T-helper 2 cell treated with Interferon-gamma antibody and Interleukin-4, amounts not matched to agents 5 μg/mL and 100 μg/mL, for 36 hours (primary cell): ENCODE measurements at places on chromosomes 6 and 20.
A peak's percentile ranks its signal among the peaks of the same experiment; 100 is the strongest.

DNA sequence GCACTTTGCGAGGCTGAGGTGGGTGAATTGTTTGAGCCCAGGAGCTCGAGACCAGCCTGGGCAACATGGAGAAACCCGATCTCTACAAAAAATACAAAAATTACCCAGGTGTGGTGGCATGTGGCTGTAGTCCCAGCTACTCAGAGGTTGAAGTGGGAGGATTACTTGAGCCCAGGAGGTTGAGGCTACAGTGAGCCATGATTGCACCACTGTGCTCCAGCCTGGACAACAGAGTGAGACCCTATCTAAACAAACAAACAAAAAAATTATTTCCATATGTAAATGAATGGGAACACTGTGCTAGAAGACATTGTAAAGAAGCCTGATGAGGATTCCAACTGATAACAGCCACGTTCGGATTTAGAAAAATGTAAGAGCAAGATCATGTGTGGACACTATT lies 154.2 kb downstream of the ZFP64 start:
- no peak for DNase-seq

DNA sequence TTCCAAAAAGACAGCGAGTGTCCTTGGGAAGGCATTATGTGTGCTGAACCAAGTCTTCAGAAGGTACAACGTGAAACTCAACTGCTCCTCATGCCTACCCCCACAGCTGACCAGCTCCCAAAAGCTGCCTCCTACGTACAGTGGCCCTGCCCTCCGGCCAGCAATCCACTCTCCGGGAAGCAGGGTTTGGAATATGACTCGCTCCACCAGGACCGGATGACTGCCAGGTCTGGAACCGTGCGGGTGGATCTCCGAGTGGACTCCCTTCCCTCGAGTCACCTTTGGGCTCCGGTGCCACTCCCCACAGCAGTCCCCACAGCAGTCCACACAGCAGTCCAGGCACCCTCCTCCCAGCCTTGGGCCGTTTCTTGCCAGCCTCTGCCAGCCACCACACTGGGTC lies 4.3 kb downstream of the ZBTB46 start:
- DNase-seq: no peak

GRCh38 chr20:57808264-57809070 lies 98.7 kb upstream of the PMEPA1 start:
- no peak for DNase-seq

GRCh38 chr6:112330879-112331265 lies 16.3 kb upstream of the RFPL4B start:
- DNase-seq: no peak

DNA sequence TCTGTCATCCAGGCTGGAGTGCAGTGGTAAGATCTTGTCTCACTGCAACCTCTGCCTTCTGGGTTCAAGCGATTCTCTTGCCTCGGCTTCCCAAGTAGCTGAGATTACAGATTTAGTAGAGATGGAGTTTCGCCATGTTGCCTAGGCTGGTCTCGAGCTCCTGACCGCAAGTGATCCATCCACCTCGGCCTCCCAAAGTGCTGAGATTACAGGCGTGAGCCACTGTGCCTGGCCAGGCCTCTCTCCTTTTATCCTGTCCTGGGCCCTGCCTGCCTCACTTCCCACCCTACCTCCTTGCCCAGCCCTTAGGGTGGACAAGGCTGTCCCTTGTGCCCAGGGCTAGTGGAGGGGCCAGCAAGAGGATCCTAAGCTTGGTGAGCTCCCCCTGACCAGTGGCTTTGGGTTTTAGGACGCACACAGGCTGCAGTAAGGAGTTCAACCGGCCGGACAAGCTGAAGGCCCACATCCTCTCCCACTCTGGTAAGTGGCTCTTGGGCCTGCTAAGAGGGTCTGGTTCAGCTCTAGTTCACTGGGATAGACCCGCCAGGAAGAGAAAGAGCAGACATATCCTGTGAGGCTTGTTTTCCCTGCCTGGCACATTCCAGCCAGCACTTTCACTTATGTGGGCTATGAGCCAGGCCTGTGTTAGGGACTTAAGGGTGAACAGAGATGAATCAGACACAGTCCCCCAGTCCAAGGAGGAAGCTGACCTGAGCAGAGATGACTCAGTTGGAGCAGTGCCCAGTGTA lies 21.9 kb upstream of the CHMP4B start:
- no peak for DNase-seq

GRCh38 chr6:167872538-167873210 lies 46.0 kb downstream of the AFDN start:
- DNase-seq: no peak

- DNase-seq: no peak
Measured at GRCh38 chr20:25376886-25377285, 13.7 kb downstream of the ABHD12 start.

DNA sequence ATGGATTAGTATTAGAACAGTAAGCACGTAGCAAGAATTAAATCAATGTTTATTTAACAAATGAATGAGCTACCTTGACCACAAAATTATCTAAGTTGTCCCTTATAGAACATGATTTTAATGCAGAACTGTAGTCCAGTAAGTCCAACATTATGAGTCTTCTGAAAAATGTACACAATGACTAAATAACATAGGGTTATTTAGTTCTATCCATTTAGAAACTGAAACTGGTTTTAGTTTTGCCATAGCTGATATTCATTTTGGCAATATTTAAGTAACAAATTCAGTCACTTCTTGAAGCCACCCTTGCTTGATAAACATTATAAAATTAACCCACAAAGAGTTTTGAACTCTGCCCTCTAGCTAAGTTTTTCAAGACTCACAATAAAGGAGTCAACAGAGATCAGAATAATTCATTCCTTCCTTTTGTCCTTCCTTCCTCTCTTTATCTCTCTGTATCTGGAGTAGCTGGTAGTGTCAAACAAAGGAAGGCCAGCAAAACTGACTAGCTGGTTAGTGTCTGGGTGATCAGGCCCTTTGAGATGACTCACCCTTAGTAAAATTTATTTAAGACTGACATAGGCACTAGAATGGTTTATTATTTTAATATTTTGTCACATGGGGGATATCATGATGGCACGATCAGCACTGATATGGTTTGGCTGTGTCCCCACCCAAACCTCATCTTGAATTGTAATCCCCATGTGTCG lies 115.1 kb downstream of the BTBD9 start:
- DNase-seq: no peak

GRCh38 chr6:99295276-99295675 lies 54.2 kb downstream of the FAXC start:
- no peak for DNase-seq

DNA sequence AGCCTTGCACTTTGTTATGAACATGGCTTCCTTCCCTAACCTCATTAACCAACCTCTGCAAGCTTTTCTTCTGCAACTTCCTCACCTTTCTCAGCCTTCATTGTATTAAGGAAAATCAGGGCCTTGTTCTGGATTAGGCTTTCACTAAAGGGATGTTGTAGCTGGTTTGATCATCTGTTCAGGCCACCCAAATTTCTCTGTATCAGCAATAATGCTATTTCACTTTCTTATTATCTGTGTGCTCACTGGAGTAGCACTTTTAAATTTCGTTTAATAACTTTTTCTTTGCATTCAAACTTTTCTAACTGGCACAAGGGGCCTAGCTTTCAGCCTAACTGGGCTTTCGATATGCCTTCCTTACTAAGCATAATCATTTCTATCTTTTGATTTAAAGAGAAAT lies 96.7 kb downstream of the GFRAL start:
- DNase-seq: no peak

GRCh38 chr6:143486752-143487151 lies 24.8 kb downstream of the FUCA2 start:
- no peak for DNase-seq

GRCh38 chr6:138454981-138455706 lies 44.1 kb downstream of the NHSL1 start:
- peak; percentile 47 for DNase-seq

GRCh38 chr20:675033-675452 lies 559 bp downstream of the SCRT2 start:
- no peak for DNase-seq

GRCh38 chr20:8213831-8214587 lies 81.9 kb downstream of the PLCB1 start:
- peak; percentile 29 for DNase-seq

GRCh38 chr6:81293896-81294295 lies 458.6 kb downstream of the TENT5A start:
- DNase-seq: no peak

DNA sequence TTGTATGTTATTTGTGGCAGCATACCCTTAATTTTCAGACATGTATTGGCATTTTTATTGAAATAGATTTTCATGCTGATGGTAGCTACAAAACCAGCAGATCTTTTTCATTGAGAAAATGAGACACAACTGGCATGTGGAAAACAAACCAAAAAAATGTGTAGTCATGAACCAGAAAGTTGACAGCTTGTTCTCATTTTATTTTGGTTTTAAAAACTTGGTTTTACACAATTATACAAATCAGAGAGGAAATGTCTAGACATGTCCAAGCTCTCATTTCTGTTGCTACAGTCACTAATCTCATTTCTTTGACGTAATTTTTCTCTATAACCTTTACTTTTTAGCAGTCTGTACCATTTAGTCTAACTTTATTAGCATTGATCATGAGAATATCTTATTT lies 85.4 kb downstream of the GRIK2 start:
- DNase-seq: no peak

DNA sequence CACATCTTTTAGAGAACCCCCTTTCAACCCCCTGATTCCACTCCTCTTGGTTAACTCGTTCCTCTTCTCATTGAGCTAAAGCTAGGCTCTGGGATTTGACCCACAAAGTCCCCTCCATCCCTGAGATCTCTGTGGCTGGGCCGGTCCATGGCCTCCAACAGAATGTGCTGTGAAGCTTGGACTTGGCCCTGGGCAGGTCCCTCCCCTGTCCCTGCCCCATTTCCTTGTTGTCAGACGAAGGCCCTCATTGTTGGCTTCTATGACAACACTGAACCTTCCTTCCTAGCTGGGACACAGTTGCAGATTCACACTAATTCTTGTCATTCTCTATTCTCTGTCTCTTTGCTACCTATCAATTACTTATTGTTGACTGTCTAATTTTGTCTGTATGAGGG lies 156.1 kb downstream of the SYCP2 start:
- no peak for DNase-seq

- no peak for DNase-seq
Measured at GRCh38 chr20:52035977-52036376, 155.6 kb downstream of the ZFP64 start.

- no peak for DNase-seq
Measured at GRCh38 chr6:157173776-157174175, 149.5 kb downstream of the TMEM242 start.

DNA sequence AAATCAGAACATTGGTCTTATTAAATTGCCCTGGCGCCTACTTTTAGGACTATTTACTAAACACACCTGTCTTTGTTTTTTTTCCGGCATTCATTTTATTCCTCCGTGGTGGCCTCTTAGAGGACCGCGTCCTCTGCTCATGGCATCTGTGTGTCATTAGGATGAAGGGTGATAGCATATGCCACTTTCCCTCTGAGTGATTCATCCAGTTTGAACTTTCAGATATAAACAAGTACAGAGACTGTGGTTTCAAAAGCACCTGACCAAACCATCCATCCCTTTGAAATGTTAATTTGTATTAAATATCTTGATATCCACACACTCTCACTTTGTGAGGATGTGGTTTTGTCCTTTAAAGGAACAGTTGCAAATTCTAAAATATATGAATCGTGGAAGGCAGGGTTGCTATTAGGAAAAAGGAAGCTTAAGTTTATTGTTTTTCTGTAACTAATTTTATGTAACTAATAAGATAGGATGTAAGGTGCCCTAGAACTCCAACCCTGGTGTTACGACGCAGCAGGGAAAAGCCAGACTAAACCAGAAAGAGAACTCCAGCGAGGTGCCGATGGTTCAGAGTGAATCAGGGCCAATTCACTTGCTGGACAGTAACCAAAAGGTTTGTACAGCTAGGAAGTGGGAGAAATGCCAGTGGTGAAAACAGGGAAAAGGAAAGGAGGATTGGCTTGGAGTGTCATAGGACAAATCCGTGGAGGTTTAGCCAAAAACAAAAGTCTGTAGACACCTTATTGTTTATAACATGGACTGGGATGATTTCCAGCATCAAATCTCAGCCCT lies 98.7 kb downstream of the SHLD1 start:
- DNase-seq: no peak

DNA sequence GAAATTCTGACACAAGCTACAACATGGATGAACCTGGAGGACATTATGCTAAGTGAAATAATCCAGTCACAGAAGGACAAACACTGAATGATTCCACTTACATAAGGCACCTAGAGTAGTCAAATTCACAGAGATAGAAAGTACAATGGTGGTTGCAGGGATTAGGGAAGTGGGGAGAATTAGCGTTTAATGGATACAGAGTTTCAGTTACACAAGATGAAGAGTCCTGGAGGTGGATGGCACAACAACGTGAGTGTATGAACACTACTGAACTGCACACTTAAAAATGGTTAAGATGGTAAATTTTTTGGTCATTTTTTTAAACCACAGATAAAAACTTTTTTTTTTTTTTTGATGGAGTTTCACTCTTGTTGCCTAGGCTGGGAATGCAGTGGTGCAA lies 24.7 kb downstream of the MOCS3 start:
- DNase-seq: no peak

GRCh38 chr20:18034039-18034438 lies 23.7 kb downstream of the OVOL2 start:
- DNase-seq: no peak

DNA sequence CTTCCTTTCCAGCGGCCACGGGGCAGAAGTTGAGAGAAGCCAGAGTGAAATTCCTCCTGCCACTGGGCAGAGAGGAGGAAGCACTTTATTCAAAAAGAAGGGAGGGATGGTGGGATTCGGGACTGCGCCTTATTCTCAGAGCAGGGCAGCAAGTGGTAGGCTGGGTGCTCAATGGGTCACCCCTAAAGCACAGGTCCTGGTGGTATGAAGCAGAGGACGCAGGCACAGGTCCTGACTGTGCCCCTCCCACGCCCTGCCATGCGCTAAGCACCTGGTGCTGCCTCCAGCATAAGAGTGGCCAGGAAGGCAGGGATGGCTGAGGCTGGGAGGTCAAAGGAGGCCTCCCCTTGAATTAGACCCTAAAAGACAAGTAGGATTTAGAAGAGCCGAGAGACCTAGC lies 4.9 kb upstream of the GRM4 start:
- no peak for DNase-seq

DNA sequence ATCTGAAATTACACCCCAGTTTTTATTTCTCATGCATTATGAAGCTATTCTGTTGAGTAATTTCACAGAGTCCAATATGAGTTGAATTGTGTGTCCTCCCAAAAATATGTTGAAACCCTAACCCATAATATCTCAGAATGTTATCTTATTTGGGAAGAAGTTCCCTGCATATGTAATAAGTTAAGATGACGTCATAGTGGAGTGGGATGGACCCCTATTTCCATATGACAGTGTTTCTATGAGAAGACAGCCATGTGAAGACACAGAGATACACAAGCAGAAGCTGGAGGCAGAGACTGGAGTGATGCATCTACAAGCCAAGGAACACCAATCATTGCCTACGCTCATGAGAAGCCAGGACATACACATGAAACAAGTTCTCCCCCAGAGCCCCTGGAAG lies 81.3 kb downstream of the RFPL4B start:
- no peak for DNase-seq

DNA sequence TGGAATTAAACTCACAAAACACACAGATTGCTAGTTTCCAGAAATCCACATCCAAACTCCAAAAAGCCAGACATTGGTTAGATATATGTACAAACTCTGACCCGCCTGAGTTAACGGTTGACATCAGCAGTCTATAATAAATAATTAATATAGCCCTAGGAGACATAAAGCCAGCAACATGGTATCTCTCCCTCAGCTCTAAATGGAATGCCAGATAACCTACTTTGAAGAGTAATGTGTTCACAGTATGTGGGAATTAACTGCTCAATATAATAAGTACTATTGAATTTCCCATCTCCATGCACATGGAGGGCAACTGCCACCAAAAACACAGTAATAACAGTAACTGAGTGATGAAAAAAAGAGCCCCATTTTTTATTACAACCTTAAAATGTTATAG lies 383.2 kb downstream of the CD83 start:
- DNase-seq: no peak
